ENCODE measurements at places on chromosomes 7 and 10.

DNA sequence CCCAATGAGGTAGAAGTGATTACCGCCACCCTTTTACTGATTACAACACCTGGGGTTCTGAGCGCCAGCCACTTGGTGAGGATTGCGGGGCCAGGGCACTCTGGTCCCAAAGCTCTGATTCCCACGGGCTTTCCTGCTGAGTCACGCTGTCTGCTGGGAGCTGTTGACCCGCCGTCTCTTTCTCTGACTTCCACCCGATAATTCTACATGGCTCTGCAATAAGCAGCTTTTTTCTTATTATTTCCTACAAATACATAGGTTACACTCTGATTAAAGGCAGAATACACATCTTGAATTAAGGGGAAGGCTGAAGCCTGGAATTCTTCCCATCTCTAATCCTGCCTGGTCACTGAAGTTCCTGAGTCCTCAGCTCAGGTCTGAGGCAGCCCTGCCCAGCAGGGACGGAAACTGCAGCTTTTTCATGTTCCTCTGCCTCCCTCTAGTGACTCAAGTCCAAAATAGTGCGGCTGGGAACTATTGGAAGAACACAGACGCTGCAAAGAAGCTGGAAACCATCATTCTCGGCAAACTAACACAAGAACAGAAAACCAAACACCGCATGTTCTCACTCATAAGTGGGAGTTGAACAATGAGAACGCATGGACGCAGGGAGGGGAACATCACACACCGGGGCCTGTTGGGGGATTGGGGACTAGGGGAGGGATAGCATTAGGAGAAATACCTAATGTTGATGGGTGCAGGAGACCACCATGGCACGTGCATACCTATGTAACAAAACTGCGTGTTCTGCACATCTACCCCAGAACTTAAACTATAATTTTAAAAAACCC lies 178.3 kb downstream of the PRKCQ start:
- peak; percentile 89 for DNase-seq

GRCh38 chr10:95290461-95291364 lies at the start of gene PDLIM1:
TSS of gene PDLIM1 (minus strand) at chr10:95291003. CDS start at chr10:95290915, 88 bp downstream.
- no peak for DNase-seq

GRCh38 chr10:104255311-104255981 lies 754 bp downstream of the GSTO1 start:
- DNase-seq = peak; percentile 71

DNA sequence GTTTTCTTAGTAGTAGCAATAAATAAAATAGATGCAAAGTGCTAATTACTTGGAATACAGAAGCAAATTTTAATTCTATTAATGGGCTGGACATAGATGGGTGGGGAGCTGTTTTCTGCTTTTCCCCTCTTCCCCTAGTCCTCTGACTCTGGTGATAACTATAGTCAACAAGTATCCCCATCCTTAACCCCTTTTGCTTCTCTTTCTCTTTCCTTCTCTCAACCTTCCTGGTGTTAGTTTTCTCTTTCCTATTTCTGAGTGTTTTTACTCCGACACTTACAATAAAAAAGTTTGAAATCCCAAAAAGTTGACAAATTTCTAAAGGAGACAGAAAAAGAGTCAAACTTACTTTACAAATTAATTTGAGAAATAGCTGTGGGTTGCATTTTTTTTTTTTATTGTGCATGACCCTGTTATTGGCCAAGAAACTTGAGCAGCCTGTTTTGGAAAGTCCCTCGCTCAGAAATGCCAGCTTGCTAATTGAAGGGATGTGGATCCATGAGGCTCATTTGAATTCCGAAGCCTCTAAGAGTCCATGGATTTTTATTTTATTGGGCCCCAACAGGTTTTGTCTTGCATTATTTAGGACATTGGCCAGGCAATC lies 2.4 kb downstream of the FAS start:
- no peak for DNase-seq

DNA sequence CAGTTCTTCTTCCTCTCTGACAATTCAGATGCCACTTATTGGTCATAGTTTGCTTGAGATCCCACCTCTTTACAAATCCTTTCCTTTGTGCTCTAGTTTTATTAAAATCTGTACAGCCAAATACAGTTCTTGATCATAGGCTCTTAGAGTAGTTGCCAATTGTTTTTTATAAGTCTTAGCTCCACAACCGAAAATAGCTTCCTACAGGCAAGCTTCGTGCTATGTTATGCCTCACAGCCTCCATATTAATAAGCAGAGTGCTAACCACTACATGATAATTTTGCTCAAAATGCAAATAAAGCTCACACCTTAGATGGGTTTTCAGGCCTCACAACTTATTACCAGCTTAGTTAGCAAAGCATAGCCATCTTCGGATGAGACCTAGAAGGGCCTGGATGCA lies 688.9 kb downstream of the MAGI2 start:
- no peak for DNase-seq

DNA sequence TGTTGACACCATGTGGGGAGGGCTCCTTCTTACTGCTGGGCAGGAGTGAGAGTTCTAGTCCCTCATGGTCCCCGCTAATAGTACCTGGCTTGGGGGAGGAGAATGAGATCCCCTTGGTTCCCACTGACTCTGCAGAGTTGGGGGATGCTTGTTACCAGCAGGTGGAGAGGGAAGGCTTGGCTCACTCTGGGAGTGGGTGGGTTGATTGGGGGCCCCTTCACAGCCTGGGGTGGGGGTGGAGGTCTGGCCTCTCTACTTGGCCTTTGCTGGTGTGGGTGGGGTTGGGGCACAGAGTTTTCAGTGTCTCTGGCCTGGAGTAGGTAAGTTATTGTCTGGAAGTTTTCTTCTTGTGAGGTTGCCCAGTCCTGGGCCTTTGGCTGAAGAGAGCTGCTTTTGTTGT lies 31.9 kb downstream of the ADCY1 start:
- DNase-seq = no peak

DNA sequence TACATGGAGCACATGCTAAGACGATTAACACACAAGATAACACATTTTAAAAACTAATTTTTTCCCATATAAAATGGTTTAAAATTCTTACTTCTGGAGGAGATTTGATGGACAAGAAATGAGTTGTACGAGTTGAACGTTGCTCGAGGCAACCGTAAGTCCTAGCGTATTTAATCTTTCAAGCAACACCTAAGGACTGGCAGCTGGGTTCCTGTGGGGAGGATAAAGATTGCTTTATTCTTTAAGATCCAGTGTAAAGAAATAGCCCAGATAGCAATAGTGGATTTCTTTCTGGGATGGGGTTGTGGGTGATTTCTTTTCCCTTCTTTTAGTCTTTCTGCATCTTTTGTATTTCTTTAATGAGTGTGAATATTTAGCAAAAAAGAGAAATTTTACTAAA lies 9.8 kb downstream of the TBXAS1 start:
- DNase-seq = no peak

GRCh38 chr7:116783666-116784318 lies 78.6 kb upstream of the CAPZA2 start:
- DNase-seq = no peak

DNA sequence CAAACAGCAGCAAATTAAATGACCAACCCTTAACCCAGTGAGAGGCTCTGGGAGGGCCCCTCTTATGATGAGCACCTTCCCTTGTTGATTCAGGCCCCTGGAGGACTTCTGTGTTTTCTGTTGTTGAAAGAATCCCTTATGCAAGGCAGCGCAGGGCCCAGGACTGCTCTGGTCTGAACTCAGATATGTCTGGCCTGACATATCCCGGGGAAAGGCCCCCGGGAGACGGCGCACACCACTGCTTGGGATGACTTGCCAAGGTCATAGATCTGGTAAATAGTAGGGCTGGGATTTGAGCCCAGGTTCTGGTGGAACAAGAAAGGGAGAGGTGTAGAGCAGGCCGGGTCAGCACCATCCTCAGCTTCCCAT lies 124.0 kb downstream of the AOAH start:
- no peak for DNase-seq

GRCh38 chr10:118026936-118027335 lies 19.8 kb downstream of the RAB11FIP2 start:
- DNase-seq = no peak
